Bladder microvascular endothelial cell (primary cell): ENCODE measurements at places on chromosomes 16 and 17. TPM values are rescaled to one million over a fixed set of nuclear protein-coding genes. Genes with fewer than 3 reads are reported as not detected.

SCN4A gene
- total RNA-seq, result under 0.01 TPM in 2 replicates

MAP2K4 gene
- total RNA-seq, result 14.1 and 27.3 TPM in 2 replicates

TAOK1 gene
- 34.3 and 74.1 TPM in 2 replicates for total RNA-seq

WNT9B gene
- not detected in 2 replicates for total RNA-seq

AANAT gene
- not detected in 2 replicates for total RNA-seq

LRRC37A3 gene
- 4.7 and 5.0 TPM in 2 replicates for total RNA-seq

OR3A1 gene
- total RNA-seq, result not detected in 2 replicates

FN3K gene
- 3.7 and 10.8 TPM in 2 replicates for total RNA-seq

KRT25 gene
- not detected in 2 replicates for total RNA-seq

SPATA32 gene
- not detected in 2 replicates for total RNA-seq

MT1G gene
- total RNA-seq, result not detected in 2 replicates

NXPH3 gene
- total RNA-seq, result 0.88 and 1.5 TPM in 2 replicates

PPP1R27 gene
- not detected in 2 replicates for total RNA-seq

MIEF2 gene
- total RNA-seq, result 12.5 and 21.8 TPM in 2 replicates

SYT17 gene
- total RNA-seq, result 1.4 and 1.5 TPM in 2 replicates

CACNA1G gene
- not detected in 2 replicates for total RNA-seq

RNF227 gene
- total RNA-seq, result 1.3 and 3.0 TPM in 2 replicates

CCL16 gene
- total RNA-seq, result 0.65 TPM in 1 of 2 replicates, not detected in the other

CDH11 gene
- 8.7 and 15.4 TPM in 2 replicates for total RNA-seq

IRX6 gene
- not detected in 2 replicates for total RNA-seq

EFCAB5 gene
- 0.32 and 1.1 TPM in 2 replicates for total RNA-seq

GHDC gene
- total RNA-seq, result 11.7 and 23.6 TPM in 2 replicates

FBXO47 gene
- total RNA-seq, result not detected in 2 replicates

KRT32 gene
- total RNA-seq, result not detected in 2 replicates

COPZ2 gene
- 9.1 and 11.0 TPM in 2 replicates for total RNA-seq

KRT15 gene
- total RNA-seq, result 0.16 and 0.57 TPM in 2 replicates
